ENCODE measurements at places on chromosomes 6 and 20.

GRCh38 chr20:49938173-49939163 lies 2.3 kb downstream of the RNF114 start:
- no peak for DNase-seq

DNA sequence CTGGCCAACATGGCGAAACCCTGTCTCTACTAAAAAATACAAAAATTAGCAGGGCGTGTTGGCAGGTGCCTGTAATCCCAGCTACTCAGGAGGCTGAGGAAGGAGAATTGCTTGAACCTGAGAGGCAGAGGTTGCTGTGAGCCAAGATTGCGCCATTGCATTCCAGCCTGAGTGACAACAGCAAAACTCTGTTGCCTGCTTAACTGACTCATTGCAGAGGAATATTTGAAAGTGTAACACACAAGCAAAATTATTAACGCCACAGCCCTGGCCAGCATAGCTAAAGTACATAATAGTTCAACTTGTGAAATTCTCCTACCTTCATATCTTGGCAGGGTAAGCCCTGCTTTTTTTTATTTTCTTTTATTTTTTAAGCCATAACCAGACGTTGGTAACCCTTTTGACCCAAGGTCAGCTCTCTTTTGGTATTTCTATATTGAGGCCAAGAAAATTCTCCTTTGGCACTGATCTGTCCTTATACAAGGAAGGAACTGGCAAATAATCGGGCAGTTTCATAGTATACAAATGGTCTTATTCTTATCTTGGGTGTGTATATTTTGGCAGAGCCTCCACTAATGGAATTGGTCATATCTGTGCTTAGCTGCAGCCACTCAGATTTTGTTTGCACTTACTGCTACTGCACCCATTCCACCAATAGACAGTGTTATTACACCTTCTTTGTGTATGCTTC lies 4.0 kb upstream of the ADGRF5 start:
- DNase-seq = no peak

- no peak for DNase-seq
Measured at GRCh38 chr6:83169511-83169910, 23.6 kb downstream of the PGM3 start.

- peak; percentile 43 for DNase-seq
Measured at GRCh38 chr6:4906293-4907276, 97.3 kb downstream of the RPP40 start.

DNA sequence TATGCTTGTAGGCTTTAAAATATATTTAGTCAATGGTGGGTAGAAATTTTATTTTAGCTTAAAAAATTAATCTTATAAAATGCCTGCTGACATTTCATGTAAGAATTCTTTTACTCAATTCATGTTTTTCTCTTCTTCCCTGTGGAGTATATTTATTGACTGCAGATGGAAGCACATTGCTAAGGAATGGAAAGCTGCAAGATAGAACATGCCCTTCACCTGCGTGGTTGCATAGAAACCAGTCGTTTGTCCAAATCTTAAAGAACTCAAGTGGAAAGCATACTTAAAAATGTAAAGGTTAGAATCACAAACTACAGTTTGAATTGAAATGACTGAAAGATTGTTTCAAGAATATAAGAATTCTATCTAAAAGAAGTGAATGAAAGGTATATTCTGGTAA lies 30.7 kb downstream of the C6orf163 start:
- no peak for DNase-seq

- peak; percentile 71 for DNase-seq
Measured at GRCh38 chr6:37381579-37381978, 27.8 kb downstream of the RNF8 start.

DNA sequence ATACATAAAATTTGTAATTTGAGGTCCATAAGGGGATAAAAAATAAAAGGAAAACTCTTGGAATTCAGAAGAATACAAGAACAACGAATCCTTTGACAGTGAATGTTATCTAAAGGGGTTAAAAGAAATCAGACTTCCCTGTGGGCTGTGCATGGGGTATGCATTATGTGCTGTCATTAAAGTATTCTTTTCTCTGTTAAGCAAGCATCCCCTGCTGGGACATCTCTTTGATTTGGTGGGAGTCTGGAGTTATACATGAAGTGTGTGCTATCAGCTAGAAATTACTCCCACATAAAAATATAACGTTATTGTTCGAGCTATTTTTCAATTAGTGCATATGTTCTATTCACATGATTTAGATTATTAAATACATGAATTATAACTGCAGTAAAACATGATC lies 195.2 kb downstream of the CENPW start:
- DNase-seq = no peak

DNA sequence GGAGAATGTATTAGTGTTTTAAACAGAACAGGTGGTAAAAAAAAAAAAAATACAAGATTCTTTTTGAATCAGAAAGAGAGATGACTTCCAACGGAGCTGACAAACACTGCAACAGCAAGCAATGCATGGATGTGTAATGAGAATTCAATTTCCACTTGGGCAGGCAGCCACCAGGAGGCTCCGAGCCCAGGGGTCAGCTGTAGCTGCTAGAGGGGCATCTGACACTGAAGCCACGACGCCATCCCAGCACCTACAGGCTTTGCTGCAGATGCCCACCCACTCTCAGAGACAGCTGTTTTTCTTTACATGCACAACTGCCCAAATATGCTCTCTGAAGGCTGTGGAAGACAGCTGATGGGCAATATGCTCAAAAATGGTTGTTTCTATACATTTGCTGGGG lies 75.4 kb downstream of the ELOVL5 start:
- DNase-seq = no peak

GRCh38 chr20:49100972-49101371 lies 54.9 kb downstream of the CSE1L start:
- DNase-seq = no peak

DNA sequence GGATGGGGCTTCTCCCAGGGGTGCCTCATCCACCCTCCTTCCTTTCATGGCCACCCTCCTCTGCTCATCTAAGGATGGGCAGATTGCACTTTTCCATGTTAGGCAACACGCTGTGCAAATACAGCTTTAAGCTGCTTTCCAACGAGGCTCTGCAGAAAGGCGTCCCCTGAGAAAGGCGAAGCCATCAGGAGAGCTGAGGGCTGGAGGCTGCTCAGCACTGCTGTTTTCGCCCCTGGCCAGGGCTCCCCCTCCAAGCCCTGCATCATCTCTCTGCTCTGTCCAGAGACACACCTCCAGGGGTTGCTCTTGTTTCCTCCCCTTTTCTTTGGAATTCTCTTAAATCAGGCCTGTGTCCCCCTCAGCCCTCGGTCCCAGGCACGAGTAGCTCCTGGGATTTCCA lies 526.1 kb downstream of the CDH26 start:
- no peak for DNase-seq

- DNase-seq = no peak
Measured at GRCh38 chr6:169216830-169217229, 36.8 kb downstream of the THBS2 start.

GRCh38 chr6:97925504-97925903 lies 642.5 kb upstream of the MMS22L start:
- DNase-seq = no peak

DNA sequence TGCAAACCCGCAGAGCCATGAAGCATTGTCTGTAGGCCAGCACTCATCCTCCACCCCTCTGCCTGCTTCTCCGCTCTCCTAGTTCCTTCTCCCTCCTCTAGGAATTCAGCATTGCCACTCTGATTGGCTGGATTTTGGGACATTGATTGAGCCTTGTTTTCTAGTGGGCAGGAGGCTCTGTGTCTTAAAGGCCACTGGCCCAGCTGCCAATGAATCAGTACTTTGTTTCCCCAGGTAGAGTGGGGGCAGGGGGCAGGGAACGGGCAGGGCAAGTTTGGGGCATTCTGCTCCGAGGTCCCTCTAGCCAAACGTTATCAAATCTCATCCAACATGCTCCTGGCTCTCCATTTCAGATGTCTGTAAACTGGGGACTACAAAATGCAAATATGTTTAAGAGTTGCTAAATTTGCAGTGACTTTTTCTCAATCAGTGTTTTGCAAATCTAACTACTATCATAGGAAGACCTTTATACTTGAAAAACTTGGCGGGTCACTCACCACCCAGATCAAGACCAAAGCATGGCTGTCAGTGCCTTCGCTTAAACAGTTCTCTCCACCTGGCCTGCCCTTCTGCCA lies 10.4 kb upstream of the BPI start:
- DNase-seq = no peak

DNA sequence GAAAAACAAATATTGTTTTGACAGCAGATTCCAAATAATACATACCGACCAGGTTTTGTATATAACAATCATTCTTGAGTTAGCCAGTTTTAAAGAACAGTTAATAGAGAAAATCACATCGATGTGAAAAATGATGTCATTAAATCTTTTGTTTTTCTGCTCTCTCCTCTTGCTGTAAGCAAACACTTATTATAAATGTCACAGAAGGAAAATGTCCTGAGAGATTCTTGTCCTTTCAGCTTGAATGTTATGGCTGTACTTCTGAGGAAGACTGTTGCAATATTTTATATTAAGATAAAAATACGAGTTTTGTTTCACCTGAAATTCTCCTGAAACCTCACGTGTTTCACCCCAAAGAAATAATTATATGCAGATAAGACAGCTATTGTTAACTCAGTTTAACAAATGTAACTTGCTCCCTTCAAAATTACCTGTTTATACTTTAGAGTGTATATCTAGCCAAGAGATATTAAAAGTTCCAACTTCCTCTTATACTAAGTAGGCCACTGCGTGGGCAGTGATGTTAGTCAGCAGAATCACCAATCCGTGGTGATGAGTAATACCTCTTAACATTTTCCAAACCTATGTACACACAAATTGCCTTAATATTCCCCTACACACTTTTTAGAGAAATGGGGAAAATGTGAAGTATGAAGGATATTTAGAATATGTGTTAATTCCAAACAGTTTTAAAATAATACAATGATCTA lies 1111.4 kb upstream of the CITED2 start:
- no peak for DNase-seq

DNA sequence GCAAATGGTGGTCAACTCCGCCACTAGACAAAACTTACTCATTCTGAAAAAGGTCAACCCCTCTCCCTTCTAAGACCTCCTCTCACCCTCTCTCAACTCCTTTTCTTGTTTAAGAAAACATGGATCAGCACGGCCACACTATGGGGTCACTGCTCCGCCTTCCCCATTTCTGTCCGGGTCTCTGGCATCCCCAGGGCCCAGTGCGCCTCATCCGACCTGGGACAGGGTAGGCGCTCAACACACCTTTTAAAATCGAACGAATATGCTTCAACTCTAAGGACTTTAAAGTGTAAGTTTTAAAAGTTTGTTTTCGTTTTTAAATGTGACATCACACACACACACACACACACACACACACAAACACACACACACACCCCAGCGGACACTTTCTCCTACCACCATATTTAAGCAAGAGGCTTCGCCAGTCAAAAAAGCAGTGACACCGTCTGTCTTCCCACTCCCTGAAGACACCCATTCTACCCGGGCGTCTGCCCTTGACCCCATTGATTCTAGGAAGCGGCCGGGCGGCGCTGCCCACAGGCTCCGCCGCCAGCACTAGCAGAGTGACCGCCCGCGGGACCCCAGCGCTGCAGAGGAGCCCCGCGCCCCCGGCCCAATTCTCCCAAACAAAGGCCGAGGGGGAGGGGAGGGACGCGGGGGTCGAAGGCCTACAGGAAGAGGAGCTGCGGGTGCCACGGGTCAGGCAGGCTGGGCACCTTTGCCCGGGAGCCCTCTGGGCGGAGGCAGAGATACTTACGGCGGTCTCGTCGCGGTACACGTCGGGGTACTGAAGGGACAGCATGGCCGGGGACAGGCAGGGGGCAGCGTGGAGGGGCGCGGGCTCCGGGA lies 568 bp downstream of the PREP start:
- peak; percentile 44 for DNase-seq

DNA sequence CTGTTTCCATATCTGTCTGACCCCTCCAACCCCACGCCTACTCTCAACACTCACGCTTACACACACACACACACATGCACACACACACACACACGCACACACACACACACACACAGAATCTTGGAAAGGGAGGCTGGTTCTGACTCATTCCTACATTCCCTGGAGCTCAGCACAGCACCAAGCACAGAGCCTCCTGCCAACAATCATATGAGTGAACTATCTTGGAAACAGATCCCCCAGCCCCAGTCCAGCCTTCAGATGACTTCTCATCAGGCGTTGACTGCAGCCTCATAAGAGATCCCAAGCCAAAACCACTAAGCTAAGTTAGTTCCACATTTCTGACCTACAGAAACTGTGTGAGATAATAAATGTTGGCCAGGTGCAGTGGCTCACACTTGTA lies 14.1 kb upstream of the HCK start:
- DNase-seq = no peak

DNA sequence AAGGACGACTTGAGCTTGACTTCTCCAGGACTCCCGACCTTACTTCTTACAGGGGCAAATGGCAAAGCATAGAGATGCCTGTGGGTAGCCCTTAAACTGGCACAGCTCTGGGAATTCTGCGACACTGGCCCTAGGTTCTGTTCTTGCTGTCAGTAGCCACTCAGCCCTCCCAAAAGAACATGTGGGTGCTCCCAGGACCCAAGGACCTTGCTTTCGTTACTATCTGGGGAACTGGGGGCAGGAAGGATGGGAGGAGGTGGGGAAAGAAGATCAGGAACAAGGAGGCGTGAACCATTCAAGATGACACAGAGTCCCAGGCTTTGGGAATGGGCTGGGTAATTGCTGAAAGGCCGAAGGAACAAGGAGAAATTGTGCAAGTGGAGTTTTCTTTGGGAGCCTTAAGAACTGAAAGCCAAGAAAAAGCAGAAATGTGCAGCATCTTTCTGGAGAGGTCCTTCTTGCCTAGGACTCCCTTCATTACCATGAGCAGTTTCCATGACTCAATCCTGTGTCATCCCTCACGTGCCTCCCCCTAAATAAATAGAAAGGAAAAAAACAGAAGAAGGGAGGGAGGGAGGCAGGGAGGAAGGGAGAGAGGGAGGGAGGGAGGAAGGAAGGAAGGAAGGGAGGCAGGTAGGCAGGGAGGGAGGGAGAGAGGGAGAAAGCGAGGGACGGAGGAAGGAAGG lies 284.6 kb upstream of the FOXQ1 start:
- DNase-seq = no peak

- no peak for DNase-seq
Measured at GRCh38 chr20:43798291-43799149, 71.7 kb upstream of the GTSF1L start.

- DNase-seq = no peak
Measured at GRCh38 chr6:158405933-158406332, 93.7 kb downstream of the TULP4 start.

DNA sequence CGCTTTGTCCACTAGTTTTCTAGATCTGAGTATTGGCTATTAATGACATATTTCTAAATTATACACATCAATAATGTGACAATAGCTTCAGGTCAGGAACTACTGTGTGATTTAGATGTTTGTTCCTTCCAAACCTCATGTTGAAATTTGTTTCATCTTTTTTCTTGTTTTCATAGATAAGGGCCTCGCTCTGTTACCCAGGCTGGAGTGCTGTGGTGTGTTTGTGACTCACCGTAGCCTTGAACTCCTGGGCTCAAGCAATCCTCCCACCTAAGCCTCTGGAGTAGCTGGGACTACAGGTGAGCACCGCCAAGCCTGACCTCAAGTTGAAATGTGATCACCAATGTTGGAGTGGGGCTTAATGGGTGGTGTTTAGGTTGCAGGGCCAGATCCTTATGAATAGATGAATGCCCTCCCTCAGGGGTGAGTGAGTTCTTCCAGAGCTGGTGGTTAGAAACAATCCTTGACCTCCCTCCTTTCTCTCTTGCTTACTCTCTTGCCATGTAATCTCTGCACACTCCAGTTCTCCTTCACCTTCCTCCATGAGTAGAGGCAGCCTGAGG lies 5.9 kb upstream of the NQO2 start:
- DNase-seq = no peak

GRCh38 chr6:125859727-125860126 lies 69.0 kb downstream of the NCOA7 start:
- DNase-seq = no peak
